ENCODE measurements at places on chromosomes 5 and 9. TPM values are rescaled to one million over a fixed set of nuclear protein-coding genes. Genes with fewer than 3 reads are reported as not detected.

LMX1B gene
- total RNA-seq, result 20.3 TPM

GRCh38 chr9:120863833-120864232 is 13.2 kb downstream of the PHF19 start:
- DNase-seq, result no peak

NIPAL4 gene
- 0.16 TPM for total RNA-seq

DNA sequence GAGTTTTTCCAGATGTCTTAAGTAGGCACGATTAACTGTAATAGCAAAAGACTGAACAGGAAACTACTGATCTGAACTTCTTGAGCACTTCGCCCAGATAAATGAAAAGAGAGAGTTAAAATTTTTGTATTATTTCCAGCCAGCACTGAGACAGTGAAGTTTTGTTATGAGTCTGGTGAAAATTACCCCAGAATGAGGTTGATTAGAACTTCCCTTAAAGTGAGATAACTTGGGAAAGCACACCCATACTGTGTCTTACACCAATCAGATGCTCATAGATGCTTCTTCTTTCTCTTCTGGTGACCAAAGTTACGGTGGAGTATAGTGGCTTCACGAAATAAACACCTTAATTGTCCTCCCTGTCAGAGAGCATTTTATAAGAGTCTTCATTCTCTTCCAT is 131.8 kb upstream of the SLC12A2 start:
- DNase-seq, result no peak

DNA sequence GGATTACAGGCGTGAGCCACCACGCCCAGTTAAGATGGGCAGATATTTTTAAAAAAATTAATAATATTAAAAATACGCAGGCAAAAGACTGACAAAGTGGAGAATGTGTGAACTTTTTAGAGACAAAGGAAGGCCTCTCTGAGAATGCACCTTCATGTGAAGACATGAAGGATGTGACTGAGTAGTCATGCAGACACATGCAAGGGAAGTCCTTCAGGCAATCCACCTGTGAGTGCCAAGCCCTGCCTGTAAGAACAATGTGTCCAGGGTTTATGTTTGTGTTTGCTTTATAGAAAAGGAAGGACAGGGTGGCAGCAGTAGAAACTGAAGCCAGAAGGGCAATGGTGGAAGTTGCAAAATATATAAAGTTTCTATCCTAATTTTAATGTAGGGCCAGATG is 169.2 kb downstream of the EDIL3 start:
- DNase-seq, result no peak

- no peak for DNase-seq
These were observed 91.8 kb upstream of the TNC start for GRCh38 chr9:115209601-115210306.

DNA sequence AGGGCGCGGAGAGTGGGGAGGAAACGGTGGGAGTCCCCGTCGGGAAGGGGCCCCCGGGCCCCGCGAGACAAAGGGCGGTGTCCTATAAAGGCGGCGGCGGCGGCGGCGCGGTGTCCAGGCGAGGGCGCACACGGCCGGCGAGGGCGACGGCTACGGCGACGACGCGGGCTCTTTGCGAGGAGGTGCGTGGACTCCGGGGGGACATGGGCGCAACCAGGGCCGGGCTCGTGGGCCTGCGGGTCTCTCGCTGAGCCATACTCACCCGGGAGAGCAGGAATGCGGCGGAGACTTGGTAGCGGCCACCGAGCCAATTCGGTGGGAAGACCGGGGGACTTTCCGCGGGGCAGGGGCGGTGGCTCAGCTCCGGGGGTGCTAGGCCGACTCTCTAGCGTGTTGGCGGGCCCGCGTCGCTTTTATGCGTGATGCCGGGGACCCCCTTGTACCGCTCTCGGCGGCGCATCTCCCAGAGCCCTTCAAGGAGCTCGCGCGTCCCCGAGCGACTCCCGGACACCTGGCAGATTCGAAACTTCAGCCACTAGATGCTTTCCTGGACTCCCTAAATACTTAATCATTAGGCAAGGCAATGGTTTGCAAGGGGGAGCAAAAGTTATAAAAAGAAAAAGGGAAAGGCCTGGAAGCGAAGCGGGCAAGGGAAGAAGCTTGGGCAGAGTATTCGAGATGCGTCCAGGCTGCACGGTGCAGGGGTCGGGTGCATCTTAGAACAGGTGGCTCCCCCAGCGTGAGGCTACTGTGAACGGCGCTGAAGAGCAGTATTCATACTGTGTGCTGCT is 5.9 kb upstream of the TAL2 start:
- no peak for DNase-seq

ENTPD2 gene
- total RNA-seq, result 6.7 TPM

GRCh38 chr9:106637486-106637885 is 225.5 kb upstream of the ZNF462 start:
- DNase-seq, result no peak

- DNase-seq, result no peak
These were observed 626.0 kb upstream of the ADAMTS16 start for GRCh38 chr5:4514067-4514648.

CKMT2 gene
- 5.3 TPM for total RNA-seq

OTULIN gene
- 31.0 TPM for total RNA-seq

- DNase-seq, result no peak
These were observed 854.1 kb downstream of the MAT2B start for GRCh38 chr5:164359260-164360255.

GRCh38 chr5:73205305-73205704 is 32.3 kb downstream of the TMEM174 start:
- no peak for DNase-seq

CAMK2A gene
- not detected for total RNA-seq

DNA sequence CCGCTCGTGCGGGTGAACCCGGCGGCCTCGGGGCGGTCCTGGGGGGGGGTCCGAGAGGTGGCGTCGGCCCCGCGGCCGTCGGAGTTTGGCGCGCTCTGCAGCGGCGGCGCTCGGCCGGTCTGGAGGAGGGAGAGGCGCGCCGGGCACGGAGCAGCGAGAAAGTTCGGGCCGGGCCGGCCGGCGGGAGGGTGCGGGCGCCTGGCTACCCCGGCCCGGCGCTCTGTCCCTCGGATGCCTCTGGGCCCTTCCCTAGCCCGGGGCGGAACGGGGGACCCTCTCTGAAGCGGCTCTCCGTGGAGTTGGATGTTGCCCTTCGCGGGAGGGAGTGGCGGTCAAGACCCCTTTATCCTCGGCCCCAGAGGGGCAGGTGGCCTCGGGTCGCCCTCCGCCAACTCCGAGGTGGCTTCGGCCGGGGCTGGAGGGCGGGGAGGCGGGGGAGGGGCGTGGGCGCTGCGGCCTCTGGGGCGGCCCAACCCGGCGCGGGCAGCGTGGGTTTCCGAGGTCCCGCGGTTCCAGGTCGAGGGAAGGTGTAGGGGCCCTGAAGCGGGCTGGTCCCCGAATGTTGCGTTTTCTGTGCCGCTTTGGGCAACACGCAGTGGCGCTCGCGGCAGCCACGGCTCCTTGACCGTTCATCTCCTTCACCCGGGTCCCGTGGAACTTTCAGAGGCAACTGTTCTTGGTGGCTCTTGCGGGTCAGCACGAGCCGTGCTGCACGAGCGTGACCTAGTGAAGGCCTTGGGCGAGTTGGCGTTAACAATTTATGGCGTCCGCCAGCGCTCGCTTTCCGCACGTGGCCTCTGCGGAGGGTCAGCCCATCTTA is 290.5 kb downstream of the DOCK8 start:
- DNase-seq, result no peak

- no peak for DNase-seq
These were observed 624.2 kb upstream of the ZNF608 start for GRCh38 chr5:125370461-125371205.

GRCh38 chr5:112374356-112374755 is 44.7 kb downstream of the EPB41L4A start:
- no peak for DNase-seq

CCDC152 gene
- 0.96 TPM for total RNA-seq

DNA sequence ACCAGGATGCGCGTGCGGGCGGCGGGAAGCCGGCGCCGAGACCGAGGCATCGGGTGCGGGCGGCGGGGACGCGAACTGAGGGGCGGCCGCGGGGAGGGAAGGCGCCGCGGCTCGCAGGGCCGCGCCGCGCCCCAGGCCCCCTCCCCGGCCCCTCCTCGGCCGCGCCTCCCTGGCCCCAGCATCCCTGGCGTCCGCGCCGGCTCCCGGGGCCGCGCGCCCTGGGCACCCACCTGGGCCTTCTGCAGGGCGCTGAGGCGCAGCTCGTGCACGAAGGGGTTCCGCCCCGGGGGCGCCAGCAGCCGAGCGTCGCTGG is 324 bp downstream of the LPCAT1 start:
- DNase-seq, result no peak

DNA sequence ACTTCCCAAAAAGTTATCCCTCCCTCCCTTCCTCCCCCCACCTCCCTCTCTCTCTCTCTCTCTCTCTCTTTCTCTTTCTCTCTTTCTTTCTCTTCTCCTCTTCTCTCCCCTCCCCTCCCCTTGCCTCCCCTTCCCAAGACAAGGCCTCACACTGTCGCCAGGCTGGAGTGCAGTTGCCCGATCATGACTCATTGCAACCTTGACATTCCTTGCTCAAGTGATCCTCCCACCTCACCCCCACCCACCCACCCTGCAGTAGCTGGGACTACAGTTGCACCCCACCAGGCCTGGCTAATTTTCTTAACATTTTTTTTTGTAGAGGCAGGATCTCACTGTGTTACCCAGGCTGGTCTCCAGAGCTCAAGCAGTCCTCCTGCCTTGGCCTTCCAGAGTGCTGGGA is 32.8 kb downstream of the VPS13A start:
- no peak for DNase-seq

- DNase-seq, result no peak
These were observed 472.9 kb upstream of the FTMT start for GRCh38 chr5:121378559-121379359.

DMRTA1 gene
- total RNA-seq, result 0.66 TPM

TCF7 gene
- total RNA-seq, result 6.6 TPM

- no peak for DNase-seq
These were observed 395 bp downstream of the TLN1 start for GRCh38 chr9:35731415-35732184.

DNA sequence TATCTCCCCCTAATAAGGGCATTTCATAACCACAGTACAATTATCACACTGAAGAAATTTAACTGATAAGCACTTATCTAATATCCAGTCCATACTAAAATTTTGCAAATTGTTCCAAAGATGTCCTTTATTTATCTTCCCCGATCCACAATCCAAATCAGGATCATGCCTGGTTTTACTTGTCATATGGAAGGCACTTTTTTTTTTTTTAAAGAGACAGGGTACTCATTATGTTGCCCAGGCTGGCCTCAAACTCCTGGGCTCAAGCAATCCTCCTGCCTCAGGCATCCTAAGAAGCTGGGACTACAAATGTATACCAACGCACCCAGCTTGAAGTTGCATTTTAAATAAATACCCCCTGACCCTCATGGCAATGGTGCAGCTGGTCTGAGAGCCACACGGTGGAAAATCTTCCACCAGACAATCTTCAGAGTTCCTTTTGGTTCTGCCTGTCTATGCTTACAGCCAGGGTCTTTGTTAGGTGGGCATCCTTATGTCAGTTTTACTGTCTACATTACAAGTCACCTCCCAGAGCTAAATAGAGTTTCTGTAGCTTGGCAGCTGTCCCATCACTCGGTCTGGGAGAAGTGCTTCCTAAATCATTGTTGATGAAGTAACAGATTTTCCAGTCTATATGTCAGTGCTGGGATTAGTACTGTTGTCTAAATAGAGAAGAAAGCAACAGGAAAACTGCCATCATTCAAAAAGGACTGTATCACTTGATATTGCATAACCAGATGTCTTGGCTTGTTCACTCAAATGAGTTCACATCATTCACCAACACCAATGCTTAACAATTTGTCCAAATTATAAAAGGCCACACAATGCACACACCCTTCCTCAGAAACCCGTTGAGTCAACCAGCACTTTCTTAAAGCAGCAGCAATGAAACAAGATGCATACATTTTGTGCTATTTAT is 26.4 kb downstream of the PTPN3 start:
- DNase-seq, result no peak

BARHL1 gene
- total RNA-seq, result not detected

WDR38 gene
- total RNA-seq, result not detected

CFAP157 gene
- 2.0 TPM for total RNA-seq

GRCh38 chr9:100700689-100701318 is 122.9 kb downstream of the CAVIN4 start:
- DNase-seq, result no peak

DNA sequence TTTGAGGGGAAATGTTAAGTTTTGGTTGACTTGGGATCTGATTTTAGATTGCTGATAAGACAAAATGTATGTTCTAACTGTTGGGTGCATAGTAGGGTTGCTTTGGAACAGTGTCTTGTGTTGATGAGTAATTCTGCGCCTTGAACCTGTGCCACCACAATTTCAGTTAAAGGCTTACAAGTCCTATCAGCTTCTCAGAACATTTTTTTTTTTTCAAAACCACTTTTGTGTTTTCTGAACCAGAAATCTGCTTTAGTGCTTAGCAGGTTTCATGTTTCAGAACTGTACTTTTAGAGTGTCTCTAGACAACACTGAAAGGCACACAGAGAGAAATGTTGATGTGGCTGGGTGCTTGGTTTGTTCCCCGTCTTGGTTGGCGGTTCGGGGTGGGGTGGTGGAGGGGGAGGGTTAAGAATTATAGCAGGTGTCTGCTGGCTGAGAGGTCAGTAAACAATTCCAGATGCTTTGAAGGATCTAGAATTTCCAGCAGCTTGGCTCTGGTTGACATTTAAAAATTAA is 84.6 kb downstream of the ANKRD55 start:
- no peak for DNase-seq

NDST1 gene
- total RNA-seq, result 92.3 TPM

- DNase-seq, result no peak
These were observed 17.5 kb upstream of the SPRY4 start for GRCh38 chr5:142342128-142342981.

- no peak for DNase-seq
These were observed 19.6 kb downstream of the IRX1 start for GRCh38 chr5:3615217-3615616.

GRCh38 chr9:93612796-93613154 is 36.4 kb downstream of the PHF2 start:
- DNase-seq, result no peak

DNA sequence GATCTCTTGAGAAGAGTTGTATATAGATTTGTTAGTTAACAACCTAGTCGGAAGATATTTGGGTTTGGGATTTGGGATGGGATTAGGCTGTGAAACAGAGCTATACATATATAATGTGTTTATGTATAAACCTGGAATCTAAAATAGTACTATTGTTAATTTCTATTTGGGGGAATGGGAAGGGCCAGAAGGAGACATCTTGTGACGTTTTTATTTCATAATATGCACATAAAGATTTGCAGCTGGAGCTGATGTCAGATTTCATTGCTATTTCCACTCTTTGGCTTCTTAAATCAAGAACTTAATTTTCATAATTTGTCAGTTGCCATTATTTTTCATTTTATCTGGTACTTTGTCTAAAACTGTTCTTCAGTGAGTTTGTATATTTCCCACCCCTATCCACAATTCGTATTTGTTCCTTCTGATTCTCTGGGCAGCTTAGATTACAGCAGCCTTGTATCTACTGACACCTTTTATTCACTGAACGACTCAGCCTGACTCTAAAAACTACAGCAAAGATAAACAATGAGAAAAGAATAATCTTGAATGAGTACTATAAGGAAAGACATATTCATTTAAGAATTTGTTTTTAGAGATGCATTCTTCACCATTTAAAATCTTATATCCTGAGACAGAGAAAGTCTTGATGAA is 86.9 kb downstream of the YTHDC2 start:
- DNase-seq, result no peak

Data from breast epithelium (tissue), 4 donors.